Chondrocyte (in vitro differentiated cells): ENCODE measurements at places on chromosomes 1 and 21. TPM values are rescaled to one million over a fixed set of nuclear protein-coding genes. Genes with fewer than 3 reads are reported as not detected.

DNA sequence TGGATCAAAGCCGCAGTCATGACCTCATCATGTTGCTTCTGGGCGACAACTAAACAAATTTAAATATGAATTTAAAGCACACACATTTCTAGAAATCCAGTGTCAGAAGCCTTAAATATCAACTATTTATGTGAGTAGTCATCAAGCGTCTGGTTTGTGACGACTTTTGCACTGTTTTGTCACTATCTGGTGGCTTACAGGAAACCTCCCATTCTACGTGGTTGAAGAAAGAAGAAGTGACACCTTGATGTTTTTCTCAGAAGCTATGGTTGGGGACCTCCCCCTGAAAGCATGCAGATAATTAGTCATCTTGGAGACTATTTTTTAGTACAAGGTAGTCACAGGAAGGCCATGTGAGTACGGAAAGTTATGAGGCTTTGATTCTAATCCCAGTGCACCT lies 58.5 kb downstream of the TENT5C start:
- no peaks in the 10 kb centered on the region for H3K27me3 ChIP-seq
- no peaks in the 10 kb centered on the region for H3K36me3 ChIP-seq
- no peak overlapping the region for H3K27ac ChIP-seq
- DNase-seq: no peak

- H3K4me1 ChIP-seq: peaks cover 21% of the 10 kb centered on the region
- H3K4me3 ChIP-seq: no peak overlapping the region
Measured at GRCh38 chr1:3891329-3891865, 8.7 kb downstream of the C1orf174 start.

CYP4B1 gene
- not detected in 3 replicates for total RNA-seq

GRCh38 chr1:7707527-7707926 lies 63.6 kb upstream of the VAMP3 start:
- no peaks in the 10 kb centered on the region for H3K36me3 ChIP-seq
- no peak for DNase-seq
- no peak overlapping the region for H3K27ac ChIP-seq

GRCh38 chr1:91582431-91582921 lies 81.8 kb downstream of the CDC7 start:
- no peak for DNase-seq
- no peak overlapping the region for H3K4me3 ChIP-seq
- no peaks in the 10 kb centered on the region for H3K36me3 ChIP-seq
- peaks cover 14% of the 10 kb centered on the region for H3K4me1 ChIP-seq
- peaks cover 6% of the 10 kb centered on the region for H3K27me3 ChIP-seq
